NCI-H1105 treated with DMSO at 0.1 percent for 48 hours (cell line): ENCODE measurements at places on chromosomes 5 and 9.

GRCh38 chr9:2260417-2261306 lies 245.5 kb downstream of the SMARCA2 start:
- DNase-seq = no peak

DNA sequence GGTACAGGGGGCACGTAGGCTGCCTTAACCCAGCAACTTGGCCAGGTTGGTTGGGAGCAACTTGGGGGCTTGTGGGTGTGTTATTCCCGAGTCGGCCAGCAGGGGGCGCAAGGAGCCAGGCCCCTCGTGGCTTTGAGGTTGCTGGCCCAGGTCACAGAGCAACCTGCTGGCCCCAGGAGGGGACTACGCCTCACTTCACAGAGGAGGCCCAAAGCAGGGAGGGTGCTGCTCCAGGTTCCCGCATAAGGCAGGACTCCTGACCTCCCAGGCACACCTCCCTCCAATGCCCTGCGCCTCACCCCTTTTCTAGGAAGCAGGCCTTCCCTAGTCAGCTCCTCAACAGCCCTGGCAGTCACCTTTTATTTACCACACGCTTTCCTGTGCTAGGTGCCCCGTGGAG lies 18.1 kb downstream of the KYAT1 start:
- DNase-seq = peak; percentile 4

DNA sequence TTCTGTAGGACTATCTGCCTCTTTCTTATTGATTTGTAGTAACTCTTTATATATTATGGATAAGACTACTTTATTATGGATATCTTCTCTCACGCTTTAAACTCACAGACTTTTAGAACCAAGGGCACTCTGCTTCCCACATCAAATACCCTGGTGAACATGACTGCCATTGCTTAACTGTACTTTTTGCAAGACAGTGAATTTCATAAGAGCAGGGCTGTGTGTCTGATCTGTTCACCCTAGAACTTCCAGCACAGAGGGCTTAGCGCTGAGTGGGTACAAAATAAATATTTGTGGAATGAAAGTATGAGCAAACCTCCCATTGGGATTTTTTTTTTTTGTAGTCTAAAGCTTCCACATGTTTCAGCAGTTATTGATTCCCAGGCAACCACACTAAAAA lies 84.8 kb downstream of the CFAP77 start:
- DNase-seq = no peak

DNA sequence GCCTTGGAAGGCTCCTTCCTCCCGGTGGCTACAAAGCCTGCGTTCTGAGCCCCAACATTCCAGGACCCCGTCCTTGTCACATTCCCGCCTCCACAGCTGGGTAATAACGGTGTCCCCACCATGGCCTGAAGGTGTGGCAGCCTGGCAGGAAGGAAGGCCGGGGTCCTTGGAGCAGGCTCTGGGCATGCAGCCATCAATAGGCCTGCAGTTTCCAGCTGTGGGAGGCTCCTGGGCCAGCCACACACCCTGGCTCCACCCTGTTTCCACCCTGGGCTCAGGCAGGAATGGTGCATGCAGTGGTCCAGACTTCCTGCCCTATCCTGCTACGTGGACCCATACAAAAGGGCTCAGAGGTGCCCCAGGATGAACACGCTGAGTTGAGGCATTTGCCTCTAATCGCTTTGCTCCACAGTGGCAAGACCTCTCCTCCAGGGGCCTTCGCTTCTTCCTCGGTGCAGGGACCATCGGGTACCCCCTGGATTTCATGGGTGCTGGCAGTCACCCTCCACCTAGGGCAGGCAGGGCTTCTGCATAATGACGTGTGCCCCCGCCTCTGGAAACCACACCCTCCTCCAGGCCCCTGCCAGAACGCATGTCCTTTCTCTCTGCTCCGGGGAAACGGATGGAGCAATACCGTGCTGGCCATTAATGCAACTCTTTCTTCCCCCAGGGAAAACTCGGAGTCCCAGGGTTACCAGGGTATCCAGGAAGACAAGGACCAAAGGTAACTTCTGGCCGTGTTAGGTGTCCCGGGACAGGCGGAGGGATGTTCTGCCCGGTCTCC lies 95.1 kb upstream of the FCN2 start:
- DNase-seq = no peak

DNA sequence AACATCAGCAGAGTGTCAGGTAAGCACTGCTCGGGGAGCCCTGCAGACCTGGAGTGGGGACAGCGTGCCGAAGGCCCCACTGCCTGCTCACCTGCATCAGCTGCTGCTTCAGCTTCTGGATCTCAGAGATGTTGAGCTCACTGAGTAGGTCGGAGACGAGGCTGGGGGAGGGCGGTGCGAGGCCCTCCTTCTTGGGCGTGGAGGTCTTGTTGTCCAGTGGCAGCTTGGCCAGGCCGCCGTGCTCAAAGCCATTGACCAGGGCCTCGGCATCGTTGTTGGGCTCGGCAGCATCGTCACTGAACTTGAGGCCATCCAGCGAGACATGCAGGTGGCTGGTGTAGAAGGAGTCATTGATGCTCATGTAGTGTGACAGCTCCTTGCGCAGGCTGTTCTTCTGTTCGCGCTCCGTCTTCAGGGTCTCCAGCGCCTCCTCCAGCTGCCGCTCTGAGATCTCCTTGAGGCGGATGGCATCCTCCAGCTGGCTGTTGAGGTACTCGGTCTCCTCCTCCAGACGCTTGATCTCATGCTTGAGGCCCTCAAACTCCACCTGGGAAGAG lies 44.3 kb downstream of the BICD2 start:
- no peak for DNase-seq

DNA sequence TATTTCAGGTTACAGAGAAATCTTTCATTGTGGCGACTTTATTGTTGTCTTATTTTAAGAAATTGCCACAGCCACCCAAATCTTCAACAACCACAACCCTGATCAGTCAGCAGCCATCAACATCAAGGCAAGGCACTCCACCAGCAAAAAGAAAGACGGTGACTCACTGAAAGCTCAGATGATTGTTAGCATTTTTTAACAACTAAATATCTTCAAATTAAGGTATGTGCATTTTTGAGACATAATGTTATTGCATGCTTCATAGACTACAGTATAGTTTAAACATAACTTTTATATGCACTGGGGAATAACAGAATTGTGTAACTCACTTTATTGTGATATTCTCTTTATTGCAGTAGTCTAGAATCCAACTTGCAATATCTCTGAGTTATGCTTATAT lies 263.4 kb downstream of the TMEM232 start:
- DNase-seq = no peak

DNA sequence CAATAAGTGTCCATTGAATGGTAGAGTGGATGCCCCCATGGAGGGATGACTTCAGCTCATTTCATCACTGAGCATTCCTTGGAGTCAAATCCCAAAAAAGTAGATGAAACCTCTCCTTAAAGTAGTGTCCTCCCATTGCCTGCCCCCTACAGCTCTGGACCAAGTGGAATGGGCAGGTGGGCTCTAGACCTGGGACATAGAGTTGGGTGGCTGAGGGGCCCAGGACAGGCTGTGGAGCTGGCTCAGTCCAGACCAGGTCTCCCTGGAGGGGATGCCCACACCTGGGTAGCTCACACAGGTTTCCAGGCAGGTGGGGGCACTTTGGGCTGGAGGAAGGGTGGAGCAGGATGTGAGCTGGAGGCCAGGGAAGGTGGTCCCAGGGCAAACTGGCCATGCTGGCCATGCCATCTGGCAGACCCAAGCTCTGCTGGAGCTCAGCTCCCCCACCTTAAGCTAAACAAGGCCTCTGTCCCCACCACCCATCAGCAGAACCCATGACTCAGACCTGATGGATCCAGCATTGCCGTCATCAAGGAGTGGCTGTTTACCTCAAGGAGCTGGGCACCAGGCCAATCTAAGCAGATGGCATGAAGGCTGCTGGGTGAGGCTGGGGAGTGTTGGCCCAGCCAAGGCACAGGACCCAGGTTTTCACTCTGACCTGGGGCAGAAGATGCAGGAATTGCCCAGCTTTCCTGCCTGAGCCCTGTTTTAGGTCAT lies 6.2 kb upstream of the SPINK4 start:
- peak; percentile 66 for DNase-seq

DNA sequence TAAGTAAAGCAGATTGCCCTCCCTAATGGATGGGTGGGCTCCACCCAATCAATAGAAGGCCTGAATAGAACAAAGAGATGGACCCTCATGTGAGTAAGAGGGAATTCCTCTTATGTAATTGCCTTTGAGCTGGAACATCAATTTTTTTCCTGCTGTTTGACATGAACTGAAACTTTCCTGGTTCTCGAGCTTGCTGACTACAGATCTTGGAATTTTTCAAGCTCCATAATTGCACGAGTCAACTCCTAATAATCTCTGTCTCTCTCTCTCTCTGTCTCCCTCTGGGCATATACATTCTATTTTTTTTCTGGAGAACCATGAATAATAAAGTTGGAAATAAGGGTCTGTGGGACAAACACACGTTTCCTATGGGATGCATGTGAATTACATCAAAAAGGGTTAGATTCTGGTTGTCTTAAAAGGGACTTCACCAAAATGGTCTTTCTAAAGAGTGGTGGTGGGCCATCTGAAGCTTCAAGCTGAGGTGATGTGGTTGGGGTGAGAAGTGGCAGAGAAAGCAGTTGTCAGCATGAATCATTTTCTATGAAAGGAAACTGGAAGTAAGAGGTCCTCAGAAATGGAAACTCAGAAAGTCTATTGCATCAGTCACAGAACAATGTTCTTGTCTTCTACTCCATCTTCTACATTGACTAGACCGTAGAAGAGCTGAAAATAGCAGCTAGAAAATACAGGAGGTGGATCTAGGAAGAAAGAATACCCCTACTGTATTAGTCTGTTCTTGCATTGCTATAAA lies 47.0 kb upstream of the HOMER1 start:
- no peak for DNase-seq

- DNase-seq = no peak
Observed at GRCh38 chr5:111800351-111800750, 43.4 kb upstream of the NREP start.

DNA sequence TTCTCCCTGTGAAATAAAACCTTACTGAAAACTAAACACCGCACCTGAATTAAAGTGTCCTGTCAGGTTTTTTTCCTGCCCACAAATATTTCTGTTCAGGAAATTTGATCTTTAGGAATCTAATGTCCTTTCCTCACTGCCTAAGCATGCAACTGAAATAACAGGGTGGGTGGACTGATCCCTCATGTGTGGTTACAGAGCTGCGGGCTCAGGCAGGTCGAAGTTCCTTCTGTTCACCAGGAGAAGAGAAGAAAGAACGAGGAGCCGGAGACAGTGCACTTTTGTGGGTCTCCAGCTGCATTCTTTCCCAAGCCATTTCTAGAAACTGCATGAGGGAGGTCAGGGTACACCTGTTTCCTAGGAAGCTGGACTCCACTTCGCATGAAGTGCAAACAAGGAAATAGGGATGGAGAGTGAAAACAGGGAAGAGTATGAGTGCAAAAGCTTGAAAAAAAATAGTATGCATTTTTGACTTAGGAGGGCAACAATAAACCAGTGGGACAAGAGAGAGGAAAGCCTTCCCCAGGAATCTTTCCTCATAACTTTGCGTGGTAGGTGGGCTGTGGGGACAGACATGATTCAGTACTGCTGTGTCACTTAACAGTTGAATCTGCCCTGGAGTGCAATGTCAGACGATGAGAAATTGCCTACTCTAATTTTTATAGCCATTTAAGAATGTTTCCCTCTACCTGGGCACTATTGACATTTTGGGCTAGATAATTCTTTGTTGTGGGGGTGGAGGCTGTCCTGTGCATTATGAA lies 60.3 kb downstream of the GCNT1 start:
- DNase-seq = no peak

DNA sequence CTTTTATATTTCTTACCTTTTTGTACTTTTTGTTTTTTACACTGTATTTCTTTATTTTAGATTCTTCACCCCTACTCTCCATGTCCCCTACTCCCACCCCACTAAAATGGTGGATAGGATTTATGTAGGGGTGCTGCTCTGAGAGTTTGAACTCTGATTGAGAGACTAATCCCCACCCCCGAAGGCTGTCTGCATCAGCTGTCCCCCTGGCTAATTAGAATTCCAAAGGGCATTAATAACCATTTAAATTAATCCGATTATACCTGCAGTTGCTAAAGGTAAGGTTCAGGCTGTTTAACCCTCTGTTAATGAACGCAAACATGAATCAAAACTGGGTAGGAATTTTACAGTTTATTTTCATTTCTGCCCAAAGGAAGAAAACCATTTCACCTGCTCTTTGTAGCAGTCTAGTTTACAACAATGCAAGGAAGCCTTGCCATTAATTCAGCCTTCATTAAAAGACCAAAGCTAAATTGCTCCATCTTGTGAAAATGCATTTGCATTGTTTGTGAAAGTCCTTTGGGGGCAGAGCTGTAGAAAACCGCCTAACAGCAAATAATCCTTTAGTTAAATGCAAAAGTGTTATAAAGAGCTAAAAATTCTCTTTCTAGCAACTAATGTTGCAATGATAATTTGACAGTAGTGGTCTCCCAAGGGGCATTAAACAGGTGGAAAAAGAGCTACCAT lies 71.2 kb downstream of the ZCCHC7 start:
- DNase-seq = no peak

- DNase-seq = no peak
Observed at GRCh38 chr9:130444565-130445221, at the start of gene ASS1. Gene ASS1, plus strand, starts transcription at chr9:130444961. Its CDS starts 7,268 bp downstream, at chr9:130452229.

DNA sequence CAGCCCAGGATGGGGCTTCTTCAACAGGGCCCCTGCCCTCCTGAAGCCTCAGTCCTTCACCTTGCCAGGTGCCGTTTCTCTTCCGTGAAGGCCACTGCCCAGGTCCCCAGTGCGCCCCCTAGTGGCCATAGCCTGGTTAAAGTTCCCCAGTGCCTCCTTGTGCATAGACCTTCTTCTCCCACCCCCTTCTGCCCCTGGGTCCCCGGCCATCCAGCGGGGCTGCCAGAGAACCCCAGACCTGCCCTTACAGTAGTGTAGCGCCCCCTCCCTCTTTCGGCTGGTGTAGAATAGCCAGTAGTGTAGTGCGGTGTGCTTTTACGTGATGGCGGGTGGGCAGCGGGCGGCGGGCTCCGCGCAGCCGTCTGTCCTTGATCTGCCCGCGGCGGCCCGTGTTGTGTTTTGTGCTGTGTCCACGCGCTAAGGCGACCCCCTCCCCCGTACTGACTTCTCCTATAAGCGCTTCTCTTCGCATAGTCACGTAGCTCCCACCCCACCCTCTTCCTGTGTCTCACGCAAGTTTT lies 23.6 kb downstream of the PCDHGC5 start:
- peak; percentile 52 for DNase-seq

DNA sequence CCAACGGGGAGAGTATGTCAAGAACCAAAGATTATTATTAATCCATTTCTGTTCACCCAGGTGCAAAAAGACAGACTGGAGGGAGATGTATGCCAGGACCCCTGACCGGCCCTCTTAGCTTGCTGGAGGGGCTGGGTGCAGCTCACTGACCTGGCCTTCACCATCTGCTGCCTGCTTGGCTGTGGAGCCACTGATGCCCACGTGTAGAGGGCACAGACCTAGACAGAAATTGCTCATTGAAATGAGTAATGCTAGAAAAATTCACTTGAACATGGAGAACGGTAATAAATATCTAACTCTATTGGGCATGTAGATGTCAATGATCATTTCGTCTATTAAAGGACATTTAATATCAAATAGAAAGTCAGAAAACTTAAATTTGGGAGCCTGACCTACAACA lies 58.8 kb upstream of the ERCC6L2 start:
- DNase-seq = no peak
